ENCODE measurements at places on chromosomes 7 and 10. TPM values are rescaled to one million over a fixed set of nuclear protein-coding genes. Genes with fewer than 3 reads are reported as not detected.

The RPEL1 gene
- not detected for polyA plus RNA-seq

The GHRHR gene
- polyA plus RNA-seq = not detected

The UNCX gene
- polyA plus RNA-seq = not detected

The NRF1 gene
- 5.7 TPM for polyA plus RNA-seq

The NEURL1 gene
- 0.16 TPM for polyA plus RNA-seq

The SLC26A5 gene
- polyA plus RNA-seq = 0.07 TPM

The FAM204A gene
- 42.3 TPM for polyA plus RNA-seq

The GARIN1A gene
- polyA plus RNA-seq = 1.7 TPM

The NXPH1 gene
- polyA plus RNA-seq = not detected

The MYH16 gene
- not detected for polyA plus RNA-seq

The CPEB3 gene
- polyA plus RNA-seq = 4.6 TPM

The GPR158 gene
- polyA plus RNA-seq = 0.05 TPM

The CRYGN gene
- 0.07 TPM for polyA plus RNA-seq

The NEUROG3 gene
- polyA plus RNA-seq = not detected

The KCND2 gene
- polyA plus RNA-seq = 0.02 TPM

The TLX1 gene
- polyA plus RNA-seq = 0.52 TPM

The KRIT1 gene
- polyA plus RNA-seq = 19.0 TPM

The ADGRA1 gene
- polyA plus RNA-seq = 0.02 TPM

The MET gene
- 4.1 TPM for polyA plus RNA-seq

The ITGB8 gene
- 2.1 TPM for polyA plus RNA-seq

The DPYSL4 gene
- 11.0 TPM for polyA plus RNA-seq

The PSAP gene
- 897 TPM for polyA plus RNA-seq

The SLC26A4 gene
- polyA plus RNA-seq = 0.23 TPM

The PLXDC2 gene
- 5.5 TPM for polyA plus RNA-seq

The HECW1 gene
- 0.16 TPM for polyA plus RNA-seq

The FAM13C gene
- polyA plus RNA-seq = 3.4 TPM

The MPP7 gene
- polyA plus RNA-seq = 4.3 TPM

The LBX1 gene
- polyA plus RNA-seq = not detected

The TAS2R5 gene
- 0.41 TPM for polyA plus RNA-seq

The PRSS1 gene
- polyA plus RNA-seq = 0.27 TPM

The MICU1 gene
- polyA plus RNA-seq = 35.3 TPM

The DENND2A gene
- polyA plus RNA-seq = 8.7 TPM

The PRLHR gene
- polyA plus RNA-seq = not detected

The HMX2 gene
- not detected for polyA plus RNA-seq

The ZNF425 gene
- 0.50 TPM for polyA plus RNA-seq
